NCI-H1436 treated with DMSO at 0.1 percent for 48 hours (cell line): ENCODE measurements at places on chromosomes 13 and 19.

DNA sequence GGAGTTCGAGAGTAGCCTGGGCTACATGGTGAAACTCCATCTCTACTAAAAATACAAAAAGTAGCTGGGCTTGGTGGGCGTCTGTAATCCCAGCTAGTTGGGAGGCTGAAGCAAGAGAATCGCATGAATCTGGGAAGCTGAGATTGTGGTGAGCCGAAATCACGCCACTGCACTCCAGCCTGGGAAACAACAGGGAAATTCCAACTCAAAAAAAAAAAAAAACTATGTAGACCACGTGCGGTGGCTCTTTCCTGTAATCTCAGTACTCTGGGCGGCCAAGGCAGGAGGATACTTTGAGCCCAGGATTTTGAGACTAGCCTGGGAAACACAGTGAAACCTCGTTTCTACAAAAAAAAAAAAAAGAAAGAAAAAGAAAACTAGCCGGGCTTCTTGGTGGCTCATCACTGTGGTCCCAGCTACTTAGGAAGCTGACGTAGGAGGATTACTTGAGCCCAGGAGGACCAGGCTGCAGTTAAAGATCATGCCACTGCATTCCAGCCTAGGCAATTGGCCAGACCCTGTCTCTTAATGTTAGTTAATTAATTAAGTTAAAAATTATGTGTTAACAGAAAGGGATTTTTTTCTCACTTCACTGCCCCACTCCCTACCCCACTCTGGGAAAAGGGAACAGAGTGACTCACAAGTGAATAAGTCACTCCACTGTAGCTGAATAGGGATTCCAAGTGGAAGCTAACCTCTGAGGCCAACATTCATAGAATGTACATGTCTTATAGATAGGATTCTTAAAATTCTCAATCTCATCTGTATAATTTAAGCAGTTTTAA, 2.2 kb downstream of the ZNF83 start:
- no peak for DNase-seq

- no peak for DNase-seq
Measured at GRCh38 chr19:37334179-37335071, 36.5 kb upstream of the ZNF527 start.

DNA sequence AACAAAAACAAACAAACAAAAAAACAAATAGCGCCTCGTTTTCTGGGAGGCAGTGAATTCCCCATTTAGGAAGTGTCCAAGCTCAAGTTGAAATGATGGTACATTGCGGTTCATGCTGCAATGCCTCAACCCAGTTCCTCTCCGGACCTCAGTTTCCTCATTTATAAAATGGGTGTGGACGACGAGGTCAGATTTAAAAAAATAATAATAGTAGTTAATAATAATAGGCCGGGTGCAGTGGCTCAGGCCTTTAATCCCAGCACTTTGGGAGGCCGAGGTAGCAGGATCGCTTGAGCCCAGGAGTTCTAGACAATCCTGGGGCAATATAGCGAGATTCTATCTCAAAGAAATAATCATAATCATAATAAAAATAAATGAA, 15.5 kb upstream of the ERCC1 start:
- DNase-seq: no peak

GRCh38 chr19:57452307-57452706, 4.6 kb downstream of the VN1R1 start:
- DNase-seq: no peak

DNA sequence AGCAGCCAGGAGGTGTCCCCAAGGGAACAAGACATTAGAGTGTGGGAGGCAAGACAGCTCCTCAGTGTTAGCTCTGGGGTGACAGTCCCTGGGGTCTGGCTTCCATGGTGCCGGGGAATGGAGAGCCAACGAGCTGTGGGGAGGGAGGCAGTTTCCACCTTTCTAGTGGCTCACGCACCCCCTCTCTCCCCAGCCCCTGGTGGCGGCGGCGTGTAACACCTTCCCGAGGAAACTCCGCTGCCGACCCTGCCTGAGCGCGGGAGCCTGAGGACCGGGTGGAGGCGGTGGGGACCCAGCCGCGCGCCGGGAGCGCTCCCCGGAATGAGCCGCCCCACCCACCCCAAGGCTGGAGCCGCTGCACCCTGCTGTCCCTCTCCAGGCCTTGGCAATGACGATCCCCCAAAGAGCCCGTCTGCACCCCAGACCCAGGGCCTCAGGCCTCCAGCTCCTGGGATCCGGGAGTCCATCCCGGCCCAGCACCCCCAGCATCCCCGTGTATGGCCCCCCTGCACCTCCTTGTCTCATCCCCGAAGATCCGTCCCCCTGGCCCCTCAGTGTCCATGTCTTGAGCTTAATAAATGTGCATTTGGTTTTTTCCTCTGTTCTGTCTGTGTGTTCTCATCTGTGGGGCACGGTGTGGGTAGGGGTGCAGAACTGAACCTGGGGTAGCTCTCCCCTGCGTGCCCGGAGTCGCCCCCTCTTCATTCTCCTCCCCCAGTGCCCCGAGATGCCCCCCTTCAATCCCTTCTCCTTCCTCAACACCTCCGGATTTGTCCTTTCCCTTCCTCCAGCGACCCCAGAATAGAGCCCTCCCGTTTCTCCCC, 622 bp upstream of the FXYD5 start:
- no peak for DNase-seq

DNA sequence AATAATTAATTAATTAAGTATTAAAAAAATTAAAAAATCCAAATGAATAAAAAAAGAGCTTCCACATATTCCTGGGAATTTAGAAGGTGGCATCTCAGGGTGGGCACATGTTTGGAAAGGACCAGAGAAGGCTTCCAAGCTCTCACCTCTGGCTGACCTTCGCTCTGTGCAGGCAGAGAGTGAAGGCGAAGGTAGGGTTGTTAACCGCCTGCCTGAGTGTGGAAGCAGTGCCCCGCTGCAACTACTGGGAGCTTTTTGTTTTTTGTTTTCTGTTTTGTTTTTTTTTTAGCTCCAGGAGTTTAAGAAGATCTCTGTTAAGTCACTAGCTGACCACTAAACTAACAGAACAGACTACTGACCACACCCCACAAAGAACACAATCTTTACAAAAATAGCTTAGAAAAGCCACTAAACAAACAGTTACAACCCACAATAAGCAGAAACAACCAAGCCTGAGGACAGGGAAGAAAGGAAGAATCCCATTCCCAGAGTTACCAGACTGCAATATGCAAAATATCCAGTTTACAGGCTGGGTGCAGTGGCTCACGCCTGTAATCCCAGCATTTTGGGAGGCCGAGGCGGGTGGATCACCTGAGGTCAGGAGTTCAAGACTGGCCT, 11.4 kb downstream of the ZNF541 start:
- DNase-seq: no peak

DNA sequence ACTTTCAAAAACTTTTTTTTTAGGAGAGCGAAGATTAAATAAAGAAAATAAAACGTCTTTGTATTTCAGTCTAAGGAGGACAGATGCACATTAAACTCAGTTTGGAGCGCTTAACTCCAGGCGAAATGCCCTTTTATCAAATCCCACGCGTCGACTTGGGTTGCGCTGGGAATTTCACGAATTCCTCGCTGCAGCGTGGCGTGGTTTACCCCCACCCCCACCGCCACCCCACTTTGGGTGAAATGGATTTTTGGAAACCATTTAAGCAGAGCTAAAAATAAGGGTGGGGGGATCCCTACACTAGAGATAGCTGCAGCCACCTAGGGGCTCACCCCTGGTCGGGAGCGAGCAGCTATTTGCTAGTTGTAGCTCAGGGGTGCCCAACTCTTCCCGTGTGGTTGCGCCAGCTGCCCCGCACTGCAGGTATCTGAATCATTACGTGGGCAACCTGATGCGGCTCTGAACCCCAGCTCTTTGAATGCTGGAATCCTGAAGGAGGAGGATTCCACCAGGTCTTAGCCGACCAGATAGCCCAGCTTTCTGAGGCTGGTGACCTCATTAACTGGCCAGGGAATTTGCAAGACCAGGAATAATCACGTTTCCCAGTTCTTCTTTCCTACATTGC, 6.5 kb upstream of the TSHZ3 start:
- DNase-seq: no peak

- DNase-seq: no peak
Measured at GRCh38 chr13:70964124-70964523, 855.9 kb upstream of the KLHL1 start.

GRCh38 chr19:15429825-15430467, 11.2 kb upstream of the AKAP8L start:
- no peak for DNase-seq

DNA sequence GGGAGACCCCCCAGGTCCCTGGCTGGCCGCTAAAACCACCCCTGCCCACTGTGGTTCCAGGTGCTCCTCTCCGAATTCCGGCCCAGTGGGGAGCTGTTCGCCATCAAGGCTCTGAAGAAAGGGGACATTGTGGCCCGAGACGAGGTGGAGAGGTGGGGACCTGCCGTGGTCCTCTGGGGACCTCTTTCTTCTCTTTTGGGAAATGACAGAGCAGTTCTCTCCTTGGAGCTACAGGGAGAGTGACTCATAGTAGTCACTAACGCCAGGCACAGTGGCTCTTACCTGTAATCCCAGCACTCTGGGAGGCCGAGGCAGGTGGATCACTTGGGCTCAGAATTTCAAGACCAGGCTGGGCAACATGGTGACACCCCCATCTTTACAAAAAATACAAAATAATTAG, 7.3 kb downstream of the PTGER1 start:
- DNase-seq: no peak

- no peak for DNase-seq
Measured at GRCh38 chr13:109243311-109243951, 543.0 kb downstream of the IRS2 start.
